ENCODE measurements at places on chromosomes 3 and 15. TPM values are rescaled to one million over a fixed set of nuclear protein-coding genes. Genes with fewer than 3 reads are reported as not detected.
A peak's percentile ranks its signal among the peaks of the same experiment; 100 is the strongest.

- H3K27me3 ChIP-seq = no peaks in the 10 kb centered on the region
- no peaks in the 10 kb centered on the region for H3K4me1 ChIP-seq
- no peak for DNase-seq
These were observed 17.3 kb downstream of the FGD5 start for GRCh38 chr3:14836049-14836468.

DNA sequence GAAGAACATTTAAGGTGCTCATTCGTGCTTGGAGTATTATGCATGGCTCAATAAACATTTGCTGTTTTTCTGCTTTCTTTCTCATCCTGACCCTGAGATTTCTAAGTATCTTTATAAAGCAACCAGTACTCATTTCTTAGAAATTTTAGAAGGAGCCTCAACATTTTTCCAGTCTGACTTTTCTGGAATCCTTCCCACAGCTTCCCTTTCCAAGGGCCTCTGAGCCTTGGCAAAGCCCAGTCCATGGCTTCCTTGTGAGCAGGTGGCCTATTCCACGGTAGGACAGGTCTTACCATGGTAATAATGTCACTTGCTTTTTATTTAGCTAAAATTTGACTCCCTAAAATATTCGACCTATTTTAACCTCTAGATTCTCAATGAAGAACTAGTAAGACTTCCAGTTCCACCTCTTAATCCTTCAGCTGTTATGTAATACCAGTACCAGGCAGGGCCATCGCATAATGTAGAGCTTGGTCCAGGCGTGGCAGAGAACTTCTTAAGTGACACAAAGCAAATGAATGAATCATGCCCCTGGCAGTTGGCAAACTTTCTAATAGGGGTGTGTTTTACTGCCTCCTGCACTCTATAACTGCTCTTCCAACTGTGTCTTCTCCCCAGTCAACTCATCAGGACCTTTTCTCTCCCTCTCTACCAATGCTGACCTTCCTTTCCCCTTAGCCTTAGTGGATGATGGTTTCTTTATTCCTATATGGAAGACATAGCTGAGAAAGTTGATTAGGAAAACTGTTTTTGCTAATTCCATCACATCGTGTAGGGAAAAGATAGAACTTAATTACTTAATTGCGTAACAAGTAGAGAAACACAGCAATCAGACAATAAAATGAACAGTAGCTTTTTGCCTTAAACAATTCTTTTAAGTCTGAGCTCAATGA lies 894 bp upstream of the TM4SF4 start:
- H3K36me3 ChIP-seq = no peaks in the 10 kb centered on the region
- no peaks in the 10 kb centered on the region for H3K27me3 ChIP-seq
- peak; percentile 29 for DNase-seq
- H3K27ac ChIP-seq = peak overlapping the region; percentile 79

Gene ATP13A5
- 1.1 TPM for total RNA-seq

GRCh38 chr3:132916096-132916495 lies 122.1 kb upstream of the TMEM108 start:
- no peak overlapping the region for H3K27ac ChIP-seq
- DNase-seq = no peak
- no peak overlapping the region for H3K4me3 ChIP-seq
- H3K27me3 ChIP-seq = no peaks in the 10 kb centered on the region
- H3K4me1 ChIP-seq = no peaks in the 10 kb centered on the region
- H3K36me3 ChIP-seq = no peaks in the 10 kb centered on the region

GRCh38 chr3:58025837-58026569 lies 17.8 kb downstream of the FLNB start:
- no peak overlapping the region for H3K4me3 ChIP-seq
- no peaks in the 10 kb centered on the region for H3K36me3 ChIP-seq
- H3K27me3 ChIP-seq = no peaks in the 10 kb centered on the region

DNA sequence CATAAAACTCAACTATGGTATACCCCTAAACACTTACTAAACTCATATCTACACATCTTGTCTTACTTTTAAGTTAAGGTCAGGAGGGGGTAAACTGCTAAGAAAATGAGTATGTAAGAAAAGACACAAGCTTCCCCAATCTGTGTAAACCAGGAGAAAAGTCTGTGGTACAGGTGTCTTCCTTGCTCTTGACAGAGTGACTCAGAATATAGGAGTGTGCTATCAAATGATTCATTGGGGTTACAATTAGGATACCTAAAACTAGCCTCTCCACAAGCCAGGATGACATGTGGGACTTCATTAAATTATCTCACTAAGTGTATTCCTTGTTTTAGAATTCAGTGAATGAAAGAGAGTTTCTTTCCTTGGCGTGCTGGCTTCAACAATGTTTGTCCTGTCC lies 274.8 kb downstream of the BBX start:
- H3K4me1 ChIP-seq = peaks cover 4% of the 10 kb centered on the region
- no peaks in the 10 kb centered on the region for H3K27me3 ChIP-seq
- peaks cover 4% of the 10 kb centered on the region for H3K36me3 ChIP-seq
- H3K4me3 ChIP-seq = no peak overlapping the region
- H3K27ac ChIP-seq = no peak overlapping the region

Gene PRR20G
- not detected for total RNA-seq

DNA sequence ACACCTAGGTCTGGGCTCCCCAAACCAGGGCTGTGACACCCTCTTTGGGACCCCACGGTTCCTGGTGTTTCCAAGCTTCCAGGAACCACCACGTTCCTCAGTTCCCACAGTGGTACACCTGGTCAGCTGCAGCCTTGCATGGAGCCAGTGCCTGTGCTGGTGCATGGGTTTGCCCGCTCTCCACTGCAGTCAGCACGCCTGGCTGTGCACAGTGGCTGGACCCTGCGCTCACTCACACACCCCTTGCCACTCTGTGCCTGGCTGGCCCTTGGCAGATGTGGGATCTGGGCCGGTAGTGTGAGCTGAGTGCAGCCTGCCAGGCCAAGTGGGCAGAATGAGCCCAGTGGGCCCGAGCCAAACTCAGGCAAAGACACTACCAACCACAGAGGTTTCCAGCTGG lies 48.8 kb downstream of the TCAIM start:
- no peak overlapping the region for H3K27ac ChIP-seq
- no peak for DNase-seq
- H3K27me3 ChIP-seq = no peaks in the 10 kb centered on the region
- no peak overlapping the region for H3K4me3 ChIP-seq
- H3K36me3 ChIP-seq = no peaks in the 10 kb centered on the region
- H3K4me1 ChIP-seq = no peaks in the 10 kb centered on the region

- peak; percentile 63 for DNase-seq
- H3K27ac ChIP-seq = peak overlapping the region; percentile 84
- no peak overlapping the region for H3K4me3 ChIP-seq
- peaks cover 20% of the 10 kb centered on the region for H3K4me1 ChIP-seq
- H3K27me3 ChIP-seq = no peaks in the 10 kb centered on the region
- H3K36me3 ChIP-seq = no peaks in the 10 kb centered on the region
These were observed 33.7 kb downstream of the FLNB start for GRCh38 chr3:58041826-58042324.

Gene FAM174B
- total RNA-seq = 45.0 TPM

DNA sequence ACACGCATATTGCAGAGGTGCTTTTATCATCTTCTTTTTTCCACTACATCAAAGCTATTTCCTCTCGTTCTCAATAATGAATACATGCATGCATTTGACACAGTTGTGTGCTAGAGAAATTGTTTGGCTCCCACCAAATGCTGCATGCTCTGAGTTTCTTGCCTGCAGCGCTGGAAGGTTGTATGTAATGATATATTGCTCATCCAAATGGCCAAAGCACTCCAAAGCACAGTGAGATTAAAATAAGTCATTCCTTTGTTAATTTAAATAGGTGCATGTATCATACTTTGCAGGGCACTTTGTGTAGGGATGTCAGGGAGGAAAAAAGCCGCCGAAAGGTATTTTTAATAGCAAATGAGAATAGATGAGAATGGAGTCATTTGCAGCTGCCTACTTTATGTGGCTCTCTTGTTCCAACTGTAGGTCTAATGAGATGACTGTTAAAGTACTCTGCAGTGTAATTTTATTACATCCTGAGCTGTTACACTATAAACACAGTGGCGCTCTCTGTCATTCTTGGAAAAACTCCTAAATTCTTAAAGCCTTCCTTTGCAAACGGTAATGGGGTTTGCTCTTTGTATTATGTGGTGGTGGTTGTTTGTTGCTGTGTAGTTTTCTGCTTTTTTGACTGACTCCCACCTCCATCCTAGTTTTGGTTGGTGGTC lies 56.9 kb upstream of the SKOR1 start:
- peaks cover 8% of the 10 kb centered on the region for H3K4me1 ChIP-seq
- H3K27ac ChIP-seq = no peak overlapping the region
- H3K27me3 ChIP-seq = no peaks in the 10 kb centered on the region
- H3K36me3 ChIP-seq = peaks cover 1% of the 10 kb centered on the region

Gene CLRN1
- not detected for total RNA-seq

DNA sequence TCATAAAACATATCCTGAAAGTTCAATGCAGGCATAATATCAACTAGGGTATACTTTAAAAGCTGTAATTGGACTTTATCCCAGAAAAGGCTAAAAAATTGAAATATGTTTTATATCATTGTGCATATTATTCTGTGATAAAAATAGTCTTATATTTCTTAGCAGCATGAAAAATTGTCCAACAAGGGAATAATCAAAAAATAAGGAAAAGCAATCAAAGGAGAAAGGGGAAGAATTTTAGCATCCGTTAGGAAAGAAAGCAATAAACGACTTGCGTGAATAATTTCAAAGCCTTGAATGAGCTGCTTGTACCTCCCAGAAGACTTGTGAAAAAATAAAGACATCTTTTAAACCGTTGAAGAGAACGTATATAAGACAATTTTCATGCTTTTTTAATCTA lies 1369.8 kb upstream of the GBE1 start:
- no peak for DNase-seq
- no peaks in the 10 kb centered on the region for H3K36me3 ChIP-seq
- no peak overlapping the region for H3K4me3 ChIP-seq
- no peaks in the 10 kb centered on the region for H3K4me1 ChIP-seq
- H3K27me3 ChIP-seq = no peaks in the 10 kb centered on the region
- no peak overlapping the region for H3K27ac ChIP-seq

GRCh38 chr3:32447865-32448400 lies 54.7 kb downstream of the CMTM6 start:
- no peaks in the 10 kb centered on the region for H3K27me3 ChIP-seq
- no peak overlapping the region for H3K4me3 ChIP-seq
- no peak for DNase-seq
- peaks cover 5% of the 10 kb centered on the region for H3K4me1 ChIP-seq
- H3K36me3 ChIP-seq = peaks cover 8% of the 10 kb centered on the region

GRCh38 chr3:51269466-51269865 lies 115.6 kb upstream of the MANF start:
- no peak overlapping the region for H3K27ac ChIP-seq
- no peaks in the 10 kb centered on the region for H3K36me3 ChIP-seq
- no peaks in the 10 kb centered on the region for H3K27me3 ChIP-seq
- no peak overlapping the region for H3K4me3 ChIP-seq
- no peaks in the 10 kb centered on the region for H3K4me1 ChIP-seq

- no peak overlapping the region for H3K4me3 ChIP-seq
- no peaks in the 10 kb centered on the region for H3K4me1 ChIP-seq
- H3K27ac ChIP-seq = no peak overlapping the region
- peak; percentile 54 for DNase-seq
- H3K27me3 ChIP-seq = no peaks in the 10 kb centered on the region
These were observed 3.0 kb upstream of the EDEM1 start for GRCh38 chr3:5184499-5184898.

- DNase-seq = peak; percentile 5
- peak overlapping the region; percentile 16 for H3K4me3 ChIP-seq
- H3K36me3 ChIP-seq = no peaks in the 10 kb centered on the region
- no peaks in the 10 kb centered on the region for H3K27me3 ChIP-seq
- no peak overlapping the region for H3K27ac ChIP-seq
These were observed 287.8 kb upstream of the MCTP2 start for GRCh38 chr15:93943586-93943985.

DNA sequence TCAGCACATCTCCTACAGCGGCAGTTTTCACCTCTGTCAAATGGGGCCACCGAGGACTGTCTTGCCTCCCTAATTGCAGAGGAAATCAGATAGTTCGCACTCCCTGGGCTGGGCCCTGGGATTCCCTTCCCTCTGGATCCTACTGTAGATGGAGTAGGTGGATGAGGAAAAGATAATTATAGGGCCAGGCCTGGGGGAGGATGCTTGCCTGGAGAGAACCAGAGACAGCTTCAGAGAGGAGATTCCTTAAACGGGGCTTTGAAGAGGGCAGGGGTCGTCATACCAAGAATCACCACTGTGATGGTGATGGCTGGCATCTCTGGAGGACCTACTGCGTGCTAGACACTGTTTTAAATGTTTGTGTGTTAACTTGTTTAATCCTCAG lies 50.8 kb upstream of the SLC6A6 start:
- no peaks in the 10 kb centered on the region for H3K4me1 ChIP-seq
- H3K36me3 ChIP-seq = no peaks in the 10 kb centered on the region
- no peak overlapping the region for H3K27ac ChIP-seq
- DNase-seq = no peak
- no peak overlapping the region for H3K4me3 ChIP-seq
- no peaks in the 10 kb centered on the region for H3K27me3 ChIP-seq

GRCh38 chr3:57166660-57167059 lies 1.5 kb upstream of the IL17RD start:
- DNase-seq = no peak
- no peak overlapping the region for H3K27ac ChIP-seq
- peaks cover 3% of the 10 kb centered on the region for H3K27me3 ChIP-seq

DNA sequence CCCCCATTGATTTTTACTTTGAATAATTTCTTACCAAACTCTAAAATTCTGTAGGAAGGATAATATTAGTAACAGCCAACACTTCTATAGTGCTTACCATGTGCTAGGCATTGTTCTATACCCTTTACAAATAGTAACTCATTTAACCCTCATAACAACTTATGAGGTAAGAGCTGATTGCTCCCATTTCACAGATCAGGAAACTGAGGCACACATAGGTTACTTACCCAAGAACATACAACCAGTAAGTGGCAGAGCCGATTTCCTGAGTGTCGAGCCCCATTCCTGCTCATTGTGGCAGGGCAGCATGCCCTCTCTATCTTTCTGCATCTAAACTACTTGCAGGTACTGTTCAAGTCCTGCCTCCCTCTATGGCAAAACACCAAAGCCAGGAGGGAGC lies 9.0 kb downstream of the CCDC32 start:
- no peak overlapping the region for H3K4me3 ChIP-seq
- peaks cover 1% of the 10 kb centered on the region for H3K4me1 ChIP-seq
- no peaks in the 10 kb centered on the region for H3K27me3 ChIP-seq

GRCh38 chr15:59764775-59765174 lies 75.7 kb upstream of the BNIP2 start:
- H3K4me3 ChIP-seq = no peak overlapping the region
- no peaks in the 10 kb centered on the region for H3K4me1 ChIP-seq
- H3K36me3 ChIP-seq = no peaks in the 10 kb centered on the region
- H3K27ac ChIP-seq = no peak overlapping the region
- peaks cover 7% of the 10 kb centered on the region for H3K27me3 ChIP-seq

Gene CISH
- total RNA-seq = 42.9 TPM

GRCh38 chr3:45565342-45565741 lies 29.2 kb upstream of the LIMD1 start:
- no peaks in the 10 kb centered on the region for H3K27me3 ChIP-seq
- H3K4me1 ChIP-seq = peaks cover 36% of the 10 kb centered on the region
- no peaks in the 10 kb centered on the region for H3K36me3 ChIP-seq
- H3K4me3 ChIP-seq = no peak overlapping the region

Gene SLC2A2
- total RNA-seq = 0.12 TPM

- no peaks in the 10 kb centered on the region for H3K36me3 ChIP-seq
- no peak for DNase-seq
- H3K4me1 ChIP-seq = no peaks in the 10 kb centered on the region
- no peak overlapping the region for H3K4me3 ChIP-seq
- H3K27me3 ChIP-seq = no peaks in the 10 kb centered on the region
These were observed 130.6 kb downstream of the CCNL1 start for GRCh38 chr3:157029365-157029790.

Gene CHRM5
- 0.23 TPM for total RNA-seq

Gene EXD1
- total RNA-seq = 0.15 TPM

- DNase-seq = no peak
- H3K27ac ChIP-seq = no peak overlapping the region
- peaks cover 4% of the 10 kb centered on the region for H3K27me3 ChIP-seq
- H3K36me3 ChIP-seq = no peaks in the 10 kb centered on the region
- no peaks in the 10 kb centered on the region for H3K4me1 ChIP-seq
These were observed 59.9 kb downstream of the OTOL1 start for GRCh38 chr3:161556533-161556932.

All from lung (tissue), 17 donors.